ENCODE measurements at places on chromosomes 13 and 19.

GRCh38 chr13:105956921-105957320 lies 578.5 kb downstream of the EFNB2 start:
- DNase-seq: no peak

DNA sequence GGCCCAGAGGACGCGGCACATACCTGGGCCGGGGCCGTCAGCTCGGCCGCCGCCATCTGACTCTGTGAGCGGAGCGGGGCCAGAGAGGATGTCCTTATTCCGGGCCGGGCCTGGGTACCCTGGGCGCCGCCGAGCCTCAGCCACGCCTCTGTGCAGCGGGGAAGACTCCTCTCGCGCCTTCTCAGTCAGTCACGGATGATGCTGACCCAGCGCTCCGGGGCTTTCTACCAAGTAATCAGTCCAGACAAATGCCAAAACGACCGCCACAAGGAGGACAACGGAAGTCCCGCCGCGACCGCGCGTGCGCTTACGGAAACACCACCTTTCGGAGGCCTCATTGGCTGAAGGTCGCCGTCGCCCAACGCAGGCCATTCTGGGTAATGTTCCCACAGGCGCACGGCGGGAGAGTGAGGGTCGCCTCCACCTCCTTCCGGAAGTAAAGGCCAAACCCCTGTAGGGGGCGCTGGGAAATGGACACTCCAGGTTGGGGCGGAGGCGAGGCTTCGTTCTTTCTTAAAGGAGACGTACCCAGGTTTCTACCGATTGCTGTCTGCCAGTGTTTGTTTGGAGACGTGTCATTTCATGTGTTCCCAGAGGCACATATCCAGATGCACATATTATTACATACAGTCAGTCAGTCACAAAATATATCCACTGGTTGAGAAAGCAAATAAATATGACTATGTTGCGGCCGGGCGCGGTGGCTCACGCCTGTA lies at the start of gene ZNF256:
TSS of gene ZNF256 (minus strand) at position 288 of the 716 bp plus-strand sequence. CDS start at position 56, 232 bp downstream.
- DNase-seq: peak; percentile 77

DNA sequence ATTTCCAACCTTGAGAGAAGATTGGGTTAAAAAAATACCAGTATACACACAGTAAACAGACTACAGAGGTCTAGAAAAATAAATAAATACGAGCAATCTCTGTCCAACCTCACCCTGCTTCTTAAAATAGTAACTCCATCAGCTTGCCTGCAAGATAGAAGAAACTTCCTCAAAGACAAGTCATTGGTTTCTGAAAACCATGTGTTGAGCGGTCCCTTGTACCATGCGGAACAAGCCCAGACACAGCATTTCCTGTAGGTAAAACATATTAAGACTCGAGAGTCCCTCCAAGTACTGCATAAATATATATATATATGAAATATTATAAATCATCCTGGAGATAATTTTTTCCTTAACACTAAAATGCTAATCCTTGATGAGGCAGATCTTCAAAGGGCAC lies 157.4 kb downstream of the MZT1 start:
- DNase-seq: no peak

DNA sequence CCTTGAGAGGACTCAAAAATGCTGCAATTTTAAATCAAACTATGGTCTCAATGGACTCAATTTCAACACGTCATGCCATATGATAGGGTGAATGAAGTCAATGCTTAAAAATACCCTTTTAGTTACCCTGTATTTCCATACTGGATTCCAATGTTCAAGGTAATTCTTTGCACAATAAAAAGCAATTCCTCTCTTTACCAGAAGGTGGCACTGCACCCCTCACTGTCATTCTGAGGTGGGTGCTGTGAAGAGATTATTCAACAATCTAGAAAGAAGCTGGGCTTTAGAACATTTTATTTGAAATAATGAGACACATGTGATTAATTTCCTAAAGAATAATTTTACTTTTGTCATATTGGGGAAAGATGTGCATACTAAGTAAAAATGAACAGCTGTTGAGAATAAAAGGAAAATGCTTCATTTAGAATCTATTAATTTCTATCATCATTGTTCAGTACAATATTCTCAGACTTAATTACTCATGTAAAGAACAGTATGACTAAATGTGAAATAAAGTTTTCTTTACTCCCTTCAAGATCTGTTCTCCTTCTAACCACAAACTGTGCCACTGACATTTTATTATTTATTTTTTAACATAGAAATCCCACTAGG lies 789.1 kb downstream of the GPC5 start:
- no peak for DNase-seq

GRCh38 chr19:5934774-5935472 lies 20.9 kb downstream of the CAPS start:
- DNase-seq: no peak

DNA sequence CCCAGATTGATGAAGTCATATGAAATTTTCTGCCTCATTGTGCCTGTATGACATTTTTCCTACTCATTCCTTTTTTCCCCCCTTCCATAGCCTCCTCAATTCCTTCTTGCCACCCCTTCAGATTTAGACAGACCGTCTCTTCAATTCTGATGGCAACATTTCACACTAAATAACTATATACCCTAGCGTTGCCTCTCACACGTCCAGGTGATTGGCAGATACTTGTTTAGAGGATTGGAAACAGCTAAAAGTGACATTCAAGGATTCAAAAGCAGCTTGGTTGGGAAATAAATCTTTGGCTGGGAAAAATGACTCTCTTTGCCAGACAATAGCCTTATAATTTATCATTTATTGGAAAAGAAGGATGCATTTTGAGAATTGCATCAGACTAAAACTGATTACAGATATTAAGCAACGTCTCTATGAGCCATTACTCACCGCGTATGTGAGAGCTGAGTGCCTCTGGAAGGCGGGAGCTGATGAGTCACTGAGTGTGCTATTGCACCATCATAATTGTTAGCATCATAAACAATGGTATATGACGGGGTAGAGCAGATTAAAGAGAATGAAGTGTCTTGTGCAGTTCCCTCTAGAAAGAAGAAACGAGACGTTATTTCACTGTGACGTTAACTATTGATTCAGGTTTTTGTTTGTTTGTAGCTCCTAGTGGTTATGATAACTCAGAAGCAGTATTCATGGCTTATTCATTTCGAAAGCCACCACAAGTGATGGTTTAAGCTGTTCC lies 61.1 kb upstream of the FAM216B start:
- DNase-seq: no peak

DNA sequence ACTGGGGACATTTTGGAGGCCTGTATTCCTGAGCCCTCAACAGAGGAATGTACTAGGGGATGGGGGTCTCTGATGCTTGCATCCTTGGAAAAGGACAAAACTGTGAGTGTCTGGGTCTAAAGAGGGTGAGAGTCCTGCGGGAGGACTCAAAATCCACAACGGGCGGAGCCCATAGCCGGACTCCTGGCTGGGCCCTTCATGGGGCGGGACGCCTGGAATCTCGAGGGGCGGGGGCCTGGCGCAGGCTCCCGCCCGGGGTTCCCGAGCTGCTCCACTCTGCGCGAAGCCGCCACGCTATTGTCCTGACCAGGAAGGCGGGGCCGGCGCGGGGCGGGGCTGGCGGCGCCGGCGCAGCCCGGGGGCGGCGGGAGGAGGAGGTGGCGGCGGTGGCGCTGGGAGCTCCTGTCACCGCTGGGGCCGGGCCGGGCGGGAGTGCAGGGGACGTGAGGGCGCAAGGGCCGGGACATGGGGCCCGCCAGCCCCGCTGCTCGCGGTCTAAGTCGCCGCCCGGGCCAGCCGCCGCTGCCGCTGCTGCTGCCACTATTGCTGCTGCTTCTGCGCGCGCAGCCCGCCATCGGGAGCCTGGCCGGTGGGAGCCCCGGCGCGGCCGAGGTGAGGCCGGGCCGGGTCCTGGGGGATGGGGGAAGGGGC lies at the start of gene APLP1:
TSS of gene APLP1 (plus strand) at position 403 of the 651 bp plus-strand sequence. CDS start at position 466, 63 bp downstream.
- peak; percentile 73 for DNase-seq

DNA sequence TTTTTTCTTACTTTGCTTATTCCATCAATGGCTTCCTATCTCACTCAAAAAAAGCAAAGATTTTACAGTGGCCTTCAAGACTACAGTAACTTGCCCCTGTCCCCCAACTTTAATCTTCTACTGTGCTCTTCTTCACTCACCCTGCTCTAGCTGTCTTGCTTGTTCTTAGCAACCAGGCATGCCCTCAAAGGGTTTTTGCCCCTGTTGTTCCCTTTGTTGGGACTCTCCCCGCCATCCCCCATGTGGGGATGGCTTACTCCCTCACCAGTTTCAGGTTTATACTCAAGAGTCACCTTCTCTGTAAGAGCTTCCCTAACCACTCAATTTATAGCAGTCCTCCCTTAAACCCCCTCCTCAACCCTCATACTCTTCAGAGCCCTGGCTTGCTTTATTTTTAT lies 5.4 kb downstream of the MTMR6 start:
- no peak for DNase-seq

DNA sequence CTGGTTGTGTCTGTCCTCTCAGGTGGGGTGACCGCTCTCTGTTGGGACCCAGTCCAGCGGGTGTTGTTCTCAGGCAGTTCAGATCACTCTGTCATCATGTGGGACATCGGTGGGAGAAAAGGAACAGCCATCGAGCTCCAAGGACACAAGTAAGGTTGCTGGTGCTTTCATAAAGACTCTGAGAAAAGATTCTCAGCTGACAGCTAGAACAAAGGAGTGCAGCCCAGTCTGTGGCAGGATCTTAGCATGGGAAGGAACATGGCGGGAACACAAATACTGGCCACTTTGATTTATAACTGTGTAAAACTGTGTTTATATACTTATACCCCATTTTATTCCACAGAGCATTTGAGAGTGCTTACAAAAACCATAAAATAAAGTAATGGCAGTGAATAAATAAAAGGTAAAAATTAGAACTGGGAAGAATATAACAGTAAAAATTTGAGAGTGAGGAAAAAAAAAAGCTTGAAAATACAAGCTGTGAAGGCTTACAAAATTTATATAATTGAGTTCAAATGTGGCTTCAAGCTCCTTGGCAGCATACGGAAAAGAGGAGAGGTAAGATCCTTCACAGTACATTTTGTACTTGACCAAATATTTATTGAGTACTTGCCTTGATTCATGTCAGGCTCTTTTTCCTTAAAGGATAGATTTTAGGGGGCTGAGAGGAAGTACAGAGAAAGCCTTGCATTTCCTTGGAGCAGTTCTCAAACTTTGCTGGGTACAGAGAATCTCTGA lies 64.8 kb downstream of the DHRS12 start:
- DNase-seq: no peak

GRCh38 chr13:99227331-99227900 lies 26.8 kb downstream of the UBAC2 start:
- DNase-seq: no peak

GRCh38 chr19:29672319-29672932 lies 7.2 kb downstream of the PLEKHF1 start:
- DNase-seq: no peak

DNA sequence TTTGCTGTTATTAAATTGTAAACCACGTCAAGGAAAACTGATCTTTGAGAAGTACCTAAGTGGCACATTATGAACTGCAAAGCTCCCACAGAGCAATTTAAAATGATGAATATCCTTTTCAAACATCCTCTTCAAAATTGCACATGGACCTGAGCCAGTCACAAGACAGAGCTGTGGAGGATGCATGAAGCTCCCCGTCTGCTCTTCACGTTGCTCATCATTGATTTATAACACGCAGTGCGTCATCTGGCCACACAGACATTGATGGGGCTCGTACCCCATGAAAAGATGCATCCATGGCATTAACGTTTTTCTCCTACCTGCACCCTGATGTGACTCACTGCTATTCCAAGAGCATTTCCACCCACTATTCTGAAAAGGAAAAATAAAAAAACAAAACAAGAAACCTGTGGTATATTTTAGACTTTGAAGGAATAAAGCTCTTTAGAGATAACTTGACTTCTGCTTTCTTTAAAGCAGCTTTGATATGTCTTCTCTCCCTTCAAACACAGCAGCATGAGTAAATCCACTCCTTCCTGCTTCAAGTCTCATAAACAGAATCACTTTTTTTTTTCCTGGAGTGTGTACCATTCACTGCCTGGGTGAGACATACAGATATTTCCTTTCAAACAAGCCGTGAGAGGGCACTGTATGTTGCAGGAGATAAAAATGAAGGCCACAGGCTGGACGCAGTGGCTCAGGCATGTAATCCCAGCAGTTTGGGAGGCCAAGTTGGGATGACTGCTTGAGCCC lies 7.2 kb upstream of the SERTM1 start:
- no peak for DNase-seq

GRCh38 chr13:37306778-37307544 lies 201.5 kb upstream of the CSNK1A1L start:
- DNase-seq: no peak

DNA sequence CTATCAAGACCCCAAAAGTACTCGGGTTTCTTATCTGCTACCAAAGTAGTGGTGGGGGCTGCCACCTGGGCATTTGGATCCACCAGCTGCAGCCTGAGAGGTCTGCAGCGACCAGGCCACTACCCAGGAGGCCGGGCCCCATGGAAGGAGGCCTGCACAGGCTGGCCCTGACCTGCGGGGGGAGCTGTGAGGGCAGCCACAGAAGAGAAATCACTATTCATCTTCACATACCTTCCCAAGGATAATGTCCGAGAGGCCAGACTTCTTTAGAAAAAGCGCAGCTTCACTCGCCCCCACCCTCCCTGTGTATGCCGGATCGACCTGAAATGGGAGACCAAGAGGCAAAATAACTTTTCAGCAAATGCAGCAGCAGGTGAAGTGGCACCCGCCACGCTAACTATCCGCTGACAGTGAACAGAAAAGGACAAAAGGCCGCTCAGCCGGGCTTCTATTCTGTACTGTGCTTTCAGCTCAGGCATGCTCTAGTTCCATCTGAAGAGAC lies 30.1 kb downstream of the EPS15L1 start:
- DNase-seq: no peak

GRCh38 chr13:77508959-77509620 lies 26.4 kb upstream of the SCEL start:
- DNase-seq: no peak
